CD4-positive, alpha-beta T cell treated with Interleukin-17A for 1 hour (primary cell): ENCODE measurements at places on chromosomes 2 and 18.

DNA sequence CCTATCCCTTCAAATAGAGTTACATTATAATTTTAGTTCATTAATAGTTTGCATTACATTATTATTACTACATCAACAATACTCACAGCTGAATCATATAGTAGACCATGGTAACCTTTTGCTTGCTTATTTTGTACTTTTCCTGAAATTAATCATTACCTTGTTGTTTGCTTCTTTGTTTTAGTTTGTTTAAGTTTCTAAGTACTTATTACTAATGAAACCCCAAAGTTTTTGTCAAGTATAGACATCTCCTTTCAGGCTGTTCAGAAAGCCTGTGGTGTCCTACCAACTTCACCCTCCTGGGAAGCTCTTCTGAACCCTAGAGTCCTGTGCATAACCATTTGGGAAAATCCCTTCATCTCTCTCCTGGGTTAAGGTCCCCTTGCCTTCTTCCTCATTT, 43.5 kb upstream of the LAPTM4A start:
- no peak for DNase-seq

DNA sequence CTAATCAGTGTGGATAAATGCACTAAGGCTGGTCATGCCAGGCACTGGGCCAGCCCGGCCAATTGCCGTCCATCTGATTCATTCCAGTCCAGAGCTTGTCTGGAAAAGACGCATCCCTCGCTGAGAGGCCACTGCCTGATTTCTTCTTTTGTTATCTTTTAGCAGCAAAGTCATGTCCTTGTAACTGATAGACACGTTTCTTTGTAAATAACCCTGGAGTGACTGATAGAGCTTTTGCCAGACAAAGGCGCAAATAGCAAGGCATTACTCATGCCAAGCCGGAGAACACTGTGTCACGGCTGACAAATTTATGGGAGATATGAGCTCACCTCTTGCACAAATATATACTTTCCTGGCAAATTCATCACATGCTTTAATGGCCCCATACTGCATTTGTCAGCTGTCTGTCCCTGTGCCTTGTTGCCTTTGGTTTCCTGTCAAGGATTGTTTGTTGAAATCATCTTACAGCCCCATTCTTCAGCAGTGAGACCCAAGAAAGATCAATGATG, 164.4 kb downstream of the ETAA1 start:
- DNase-seq, result no peak

- no peak for DNase-seq
Observed at GRCh38 chr2:232492236-232492848, 4.7 kb upstream of the ECEL1 start.

DNA sequence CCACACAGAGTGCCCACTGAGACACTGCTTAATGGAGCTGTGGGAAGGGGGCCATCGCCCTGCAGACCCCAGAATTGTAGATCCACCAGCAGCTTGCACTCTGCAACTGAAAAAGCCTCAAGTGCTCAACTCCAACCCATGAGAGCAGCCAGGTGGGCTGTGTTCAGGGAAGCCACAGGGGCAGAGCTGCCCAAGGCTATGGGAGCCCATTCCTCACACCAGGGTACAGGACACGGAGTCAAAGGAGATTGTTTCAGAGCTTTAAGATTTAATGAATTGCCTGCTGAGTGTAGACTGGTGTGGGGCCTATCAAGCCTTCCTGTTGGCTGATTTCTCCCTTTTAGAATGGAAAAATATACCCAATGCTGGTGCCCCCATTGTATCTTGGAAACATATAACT, 17.2 kb downstream of the TPO start:
- DNase-seq, result no peak

DNA sequence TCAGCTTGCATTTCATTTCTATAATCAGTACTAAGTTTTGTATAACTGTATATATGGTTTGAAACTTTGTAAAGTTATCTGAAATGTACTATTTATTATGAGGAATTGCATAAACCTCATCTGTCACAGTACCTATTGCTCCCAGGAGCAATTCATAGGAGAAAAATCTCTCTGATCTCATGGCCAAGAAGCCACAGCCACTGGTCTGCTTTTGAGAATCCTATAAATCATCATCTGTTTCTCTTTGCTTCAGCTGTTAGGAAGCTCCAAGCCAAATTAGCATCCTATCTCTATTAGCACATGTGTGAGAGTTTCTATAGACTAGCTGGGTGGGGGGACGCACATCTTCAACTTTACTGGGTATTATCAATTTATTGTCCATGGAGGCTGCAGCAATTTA, 210.3 kb downstream of the CYP26B1 start:
- DNase-seq, result no peak

GRCh38 chr2:72992734-72993102, 75.4 kb downstream of the EMX1 start:
- DNase-seq, result no peak

GRCh38 chr2:70596739-70597138, 43.1 kb upstream of the TGFA start:
- no peak for DNase-seq

GRCh38 chr2:160293391-160294091, 93.5 kb upstream of the ITGB6 start:
- no peak for DNase-seq

DNA sequence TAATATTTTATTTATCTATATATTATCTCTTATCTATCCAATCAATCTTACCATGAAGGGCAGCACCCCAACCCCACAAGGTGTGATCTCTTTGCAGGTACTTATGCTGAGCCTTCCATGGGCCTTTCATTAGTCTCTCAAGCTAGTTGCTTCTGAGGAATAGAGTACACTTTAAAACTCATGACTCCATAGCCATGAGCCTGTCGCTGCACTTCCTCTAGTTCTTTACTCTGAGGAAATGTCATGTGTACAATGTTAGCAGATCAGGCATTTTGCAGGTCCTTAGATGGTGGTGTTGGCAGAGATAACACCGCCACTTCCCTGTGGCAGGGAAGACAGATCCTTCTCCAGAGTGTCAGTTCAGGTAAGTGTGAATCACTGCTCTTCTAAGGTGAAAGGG, 29.5 kb upstream of the STAT4 start:
- DNase-seq, result no peak

GRCh38 chr2:25401307-25402026, 59.7 kb upstream of the DNMT3A start:
- no peak for DNase-seq

GRCh38 chr2:122315306-122315705, 559.9 kb downstream of the TSN start:
- DNase-seq, result no peak

GRCh38 chr18:77433076-77433475, 183.4 kb downstream of the GALR1 start:
- DNase-seq, result no peak

DNA sequence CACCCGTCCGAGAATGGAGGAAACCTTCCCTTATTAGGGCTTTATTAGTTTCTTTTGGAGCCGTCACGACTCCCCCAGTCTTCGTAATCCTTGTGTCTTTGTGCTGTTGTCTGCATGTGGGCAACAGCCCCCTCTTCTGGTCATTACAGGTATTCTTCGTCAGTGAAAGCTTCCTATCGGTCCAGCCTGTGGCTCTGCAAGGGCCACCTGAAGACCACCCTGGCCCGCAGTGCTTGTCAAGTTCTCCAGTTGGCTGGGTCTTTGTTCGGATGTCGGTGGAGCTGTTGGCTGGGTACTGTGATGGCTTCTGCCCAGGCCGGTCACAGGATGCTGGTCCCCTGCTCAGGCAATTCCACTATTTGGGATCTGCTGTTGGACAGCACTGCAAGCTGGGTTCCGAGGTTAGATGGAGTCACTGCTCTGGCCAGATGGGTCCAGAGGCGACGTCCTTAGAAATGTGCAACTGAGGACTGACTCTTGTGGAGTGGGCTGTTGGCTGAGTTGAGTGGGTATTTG, 19.2 kb downstream of the E2F6 start:
- peak; percentile 68 for DNase-seq

GRCh38 chr2:156511803-156512202, 75.6 kb downstream of the GPD2 start:
- no peak for DNase-seq

DNA sequence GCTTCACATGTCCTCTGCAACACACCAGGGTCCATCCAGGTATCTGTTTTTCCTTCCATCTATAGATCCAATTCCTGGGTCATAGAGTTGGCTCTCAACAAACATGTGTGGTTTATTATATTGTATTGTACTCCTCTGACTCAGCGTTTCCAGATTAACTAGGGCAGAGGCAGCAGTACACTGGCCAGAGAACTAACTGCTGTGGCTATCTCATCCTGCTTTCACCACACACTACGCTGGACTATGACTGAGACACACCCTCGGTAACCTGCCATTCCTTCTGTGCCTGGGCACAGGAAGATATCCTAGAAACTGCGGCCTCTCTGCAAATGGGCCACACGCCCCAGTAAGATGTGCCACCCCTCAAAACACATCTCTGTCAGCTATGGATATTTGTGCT, 159.8 kb upstream of the STK17B start:
- no peak for DNase-seq

- DNase-seq, result no peak
Observed at GRCh38 chr18:36328385-36328858, 30.9 kb downstream of the FHOD3 start.

GRCh38 chr2:75792146-75792545, 81.4 kb upstream of the GCFC2 start:
- DNase-seq, result no peak

DNA sequence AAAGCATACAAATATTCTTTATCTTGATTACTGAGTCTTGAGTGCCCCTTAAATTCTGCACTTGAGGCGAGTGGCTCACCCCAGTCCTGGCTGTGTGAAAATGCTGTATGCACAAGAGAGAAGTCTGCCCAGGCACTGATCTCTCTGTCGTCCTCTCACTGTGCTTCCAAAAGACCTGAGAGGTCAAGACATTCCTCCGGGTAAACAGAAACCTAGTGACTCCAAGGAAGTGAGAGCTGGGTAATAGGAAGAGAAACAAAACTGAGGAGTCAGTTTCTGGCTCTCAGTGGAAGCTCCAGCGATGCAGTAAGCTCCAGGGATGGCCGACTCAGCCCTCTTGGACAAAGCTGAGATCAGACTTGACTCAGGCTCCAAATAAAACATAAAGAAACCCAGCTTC, 70.9 kb downstream of the AAK1 start:
- no peak for DNase-seq

DNA sequence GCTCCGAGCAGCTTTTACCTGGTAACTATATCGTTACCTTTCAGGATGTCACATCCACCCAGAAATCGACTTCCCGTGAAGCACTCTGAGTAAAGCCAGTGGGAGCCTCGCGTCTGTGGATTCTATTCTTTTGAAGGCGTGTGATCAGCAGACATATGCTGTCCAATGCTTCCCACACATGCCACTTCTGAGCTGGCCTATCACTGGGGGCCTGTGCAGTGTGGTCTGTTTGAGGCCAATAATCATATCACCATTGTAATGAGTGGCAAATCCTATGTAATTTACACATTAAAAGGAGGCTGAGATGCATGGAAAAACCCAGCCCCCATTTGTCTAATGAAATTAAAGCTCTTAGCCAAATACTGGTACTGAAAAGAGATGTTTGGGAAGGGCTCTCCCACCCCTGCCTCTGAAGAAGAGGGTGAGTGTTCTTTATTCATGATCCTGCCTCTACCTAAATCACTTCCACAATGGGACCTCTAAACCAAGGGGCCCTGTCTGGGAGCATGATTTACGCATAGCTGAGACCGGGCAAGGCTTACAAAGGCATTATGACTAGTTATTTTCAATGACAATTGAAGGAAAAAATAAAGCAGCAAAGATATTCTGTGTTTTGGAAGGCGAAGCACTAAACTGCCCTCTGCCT, 686.8 kb downstream of the ZEB2 start:
- no peak for DNase-seq

- DNase-seq, result no peak
Observed at GRCh38 chr2:2558476-2558875, 227.4 kb upstream of the MYT1L start.

- DNase-seq, result no peak
Observed at GRCh38 chr2:147774805-147775204, 70.0 kb upstream of the ACVR2A start.

DNA sequence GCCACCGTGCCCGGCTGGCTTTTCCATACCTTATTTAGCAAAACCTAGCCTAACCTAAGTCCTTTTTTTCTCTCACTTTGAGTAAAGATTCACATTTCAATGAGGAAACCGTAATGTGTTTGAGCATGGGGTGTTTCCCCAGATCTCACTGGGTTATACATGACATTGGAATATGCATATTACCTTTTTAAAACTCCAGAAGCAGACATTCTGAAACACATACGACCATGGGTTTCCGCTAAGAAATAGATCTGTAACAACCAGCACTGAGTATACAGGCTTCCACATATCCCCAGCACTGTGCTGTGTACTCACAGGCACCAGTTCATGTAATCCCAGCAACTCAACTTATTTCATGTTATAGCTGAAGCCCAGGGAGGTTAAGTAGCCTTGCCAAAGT, 41.0 kb upstream of the FOSL2 start:
- no peak for DNase-seq

- no peak for DNase-seq
Observed at GRCh38 chr2:109317471-109318095, 188.6 kb downstream of the SH3RF3 start.

GRCh38 chr2:2656115-2657011, 325.3 kb upstream of the MYT1L start:
- DNase-seq, result no peak

GRCh38 chr18:40110455-40110854, 1844.6 kb upstream of the PIK3C3 start:
- no peak for DNase-seq

- DNase-seq, result no peak
Observed at GRCh38 chr18:7814754-7815315, 247.7 kb downstream of the PTPRM start.

GRCh38 chr2:48799601-48800000, 44.1 kb upstream of the LHCGR start:
- no peak for DNase-seq

GRCh38 chr18:66632756-66633155, 28.9 kb upstream of the CDH19 start:
- no peak for DNase-seq

- no peak for DNase-seq
Observed at GRCh38 chr2:42116195-42117181, 52.7 kb upstream of the EML4 start.

GRCh38 chr2:60092781-60093180, 460.7 kb downstream of the BCL11A start:
- no peak for DNase-seq

- no peak for DNase-seq
Observed at GRCh38 chr2:119158563-119159347, at the start of gene C1QL2. Gene C1QL2 (minus strand): TSS chr2:119158751. CDS start chr2:119158269, 482 bp downstream.

- DNase-seq, result no peak
Observed at GRCh38 chr18:24543795-24544498, 83.5 kb downstream of the HRH4 start.

DNA sequence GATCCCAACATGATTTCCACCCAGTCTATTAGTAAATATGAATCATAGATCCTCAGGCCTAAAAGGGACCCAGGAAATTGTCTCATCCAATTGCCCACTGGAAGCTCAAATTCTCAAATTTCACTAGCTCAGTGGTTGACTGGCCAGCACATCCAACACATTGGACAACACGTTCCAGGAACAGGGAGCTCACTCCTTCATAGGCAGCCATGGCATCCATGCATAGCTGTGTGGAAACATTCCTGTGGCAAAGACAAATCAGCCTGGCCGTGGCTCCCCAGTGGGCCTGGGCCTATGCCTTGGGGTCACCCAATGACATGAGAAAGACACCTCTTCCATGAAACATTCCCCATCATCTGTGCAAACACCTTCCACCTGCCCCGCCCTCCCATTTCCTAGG, 261.1 kb downstream of the ANAPC1 start:
- no peak for DNase-seq
